T-cell (primary cell): ENCODE measurements at places on chromosomes 16 and 17.

DNA sequence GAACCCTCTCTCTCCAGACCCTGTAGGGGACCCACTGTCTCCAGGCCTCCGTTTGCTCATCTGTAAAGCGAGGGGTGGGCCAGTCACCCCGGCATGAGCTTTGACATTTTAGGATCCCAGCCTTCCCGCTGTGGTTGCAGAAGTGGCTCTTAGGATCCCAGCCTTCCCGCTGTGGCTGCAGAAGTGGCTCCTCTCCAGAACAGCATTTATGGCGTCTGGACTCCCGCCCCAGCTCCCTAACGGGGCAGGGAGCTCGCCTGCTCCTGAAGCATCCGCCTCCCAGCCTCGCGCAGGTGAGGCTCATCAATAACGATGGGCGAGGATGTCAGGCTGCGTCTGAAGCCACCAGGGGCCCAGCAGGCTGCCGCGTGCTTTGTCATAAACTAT, 222.3 kb upstream of the TNRC6C start:
- DNase-seq, result no peak

- no peak for DNase-seq
Measured at GRCh38 chr16:3508736-3509135, 7.9 kb downstream of the CLUAP1 start.

- no peak for DNase-seq
Measured at GRCh38 chr16:56048425-56049105, 142.7 kb upstream of the GNAO1 start.

DNA sequence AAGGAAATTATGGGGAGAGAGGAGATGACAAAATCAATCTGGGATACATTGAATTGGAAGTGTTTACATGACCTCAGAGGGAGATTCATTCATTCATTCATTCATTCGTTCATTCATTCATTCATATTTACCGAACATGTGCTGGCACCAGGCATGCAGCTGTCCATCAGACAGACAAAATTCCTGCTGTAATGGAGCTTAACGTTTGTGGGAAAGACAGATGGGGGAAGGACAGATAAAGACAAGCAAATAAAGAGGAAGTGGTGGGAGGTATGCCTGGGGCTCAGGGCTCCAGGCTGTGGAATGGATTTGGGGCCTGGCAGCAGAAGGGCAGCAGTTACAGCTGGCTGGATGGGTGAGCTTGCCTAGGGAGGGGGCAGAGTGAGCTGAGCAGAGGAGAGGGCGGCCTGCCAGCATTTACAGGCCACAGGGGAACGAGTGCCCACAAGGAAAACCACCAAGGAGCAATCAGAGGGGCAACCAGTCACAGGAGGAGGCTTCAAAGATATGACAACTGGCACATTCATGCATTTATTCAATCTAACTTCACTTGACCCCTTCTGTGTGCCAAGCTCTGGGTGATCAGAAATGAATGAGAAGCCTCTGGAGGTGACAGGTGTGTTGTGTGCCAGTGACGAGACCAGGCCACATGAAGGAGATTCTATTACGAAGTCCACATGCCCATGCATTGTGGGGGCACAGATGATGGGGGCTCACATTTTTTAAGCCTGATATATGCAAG, 48.5 kb downstream of the ARHGAP27 start:
- no peak for DNase-seq

DNA sequence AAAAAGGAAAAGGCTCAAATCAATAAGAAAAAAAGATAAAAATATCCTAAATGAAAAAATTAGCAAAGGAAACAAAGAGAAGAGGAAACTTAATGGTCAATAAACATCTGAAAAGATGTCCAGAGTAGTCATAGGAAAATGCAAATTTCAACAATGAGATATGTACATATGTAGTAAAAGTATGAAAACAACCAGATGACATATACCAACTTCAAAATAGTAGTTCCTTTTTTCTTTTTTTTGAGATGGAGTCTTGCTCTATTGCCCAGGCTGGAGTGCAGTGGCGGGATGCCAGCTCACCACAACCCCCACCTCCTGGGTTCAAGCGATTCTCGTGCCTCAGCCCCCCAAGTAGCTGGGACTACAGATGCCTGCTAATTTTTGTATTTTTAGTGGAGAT, 21.7 kb upstream of the NFAT5 start:
- DNase-seq, result no peak

GRCh38 chr17:80892900-80893603, 98.6 kb upstream of the CHMP6 start:
- no peak for DNase-seq
